GM23338 (cell line): ENCODE measurements at places on chromosomes 1 and 21. TPM values are rescaled to one million over a fixed set of nuclear protein-coding genes. Genes with fewer than 3 reads are reported as not detected.

GRCh38 chr1:64624808-64625207 lies 120.1 kb upstream of the RAVER2 start:
- no peak for DNase-seq
- H3K27ac ChIP-seq: no peak overlapping the region
- H3K4me1 ChIP-seq: peaks cover 4% of the 10 kb centered on the region; the same call in 1 of the 2 replicates
- H3K4me3 ChIP-seq: no peak overlapping the region
- 0 out of 2 replicates have a peak, but pooled peaks cover 4% of the 10 kb centered on the region for H3K36me3 ChIP-seq

GRCh38 chr1:62897788-62898187 lies 113.9 kb downstream of the ATG4C start:
- no peaks in the 10 kb centered on the region for H3K27me3 ChIP-seq
- DNase-seq: no peak
- no peak overlapping the region for H3K4me3 ChIP-seq
- H3K27ac ChIP-seq: no peak overlapping the region

C1orf116 gene
- total RNA-seq: 4.0 and 5.3 TPM in 2 replicates

FUBP1 gene
- total RNA-seq: 308 and 321 TPM in 2 replicates

FAM43B gene
- total RNA-seq: 3.0 and 3.6 TPM in 2 replicates

HES2 gene
- total RNA-seq: 1.2 and 1.6 TPM in 2 replicates
